Stimulated activated CD8-positive, alpha-beta memory T cell treated with anti-CD3 and anti-CD28 coated beads, Interleukin-7, amount 100 ng/mL, for 1 hour (primary cell): ENCODE measurements at places on chromosomes 5 and 9.

- DNase-seq, result no peak
Observed at GRCh38 chr5:90700299-90700698, 141.7 kb downstream of the ADGRV1 start.

DNA sequence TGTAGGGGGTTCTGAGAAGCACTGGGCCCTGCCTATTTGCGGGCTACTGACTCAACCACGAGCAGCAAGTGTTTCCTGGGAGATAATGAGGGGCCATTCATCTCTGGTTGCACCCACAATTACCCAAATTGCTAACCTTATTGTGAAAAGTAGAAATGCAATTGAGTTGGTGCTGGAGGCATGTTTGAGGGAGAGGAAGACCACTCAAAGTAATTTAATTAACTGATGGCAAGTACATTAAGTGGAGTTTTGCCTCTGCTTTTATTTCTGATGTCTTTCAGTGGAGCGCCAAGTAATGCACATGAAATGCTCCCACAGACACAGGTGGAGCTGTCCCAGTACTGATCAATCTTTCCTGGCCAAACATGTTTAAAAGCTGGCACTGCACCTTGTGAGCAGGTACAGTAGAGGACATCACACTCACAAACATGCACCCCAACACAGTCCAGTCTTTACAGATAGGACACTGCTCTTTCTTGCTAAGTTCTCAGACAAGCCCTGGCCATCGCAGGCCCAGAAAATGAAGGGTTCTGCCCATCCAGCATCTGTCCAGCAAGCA lies 195.4 kb downstream of the HSPA4 start:
- DNase-seq, result no peak

- no peak for DNase-seq
Observed at GRCh38 chr9:70574151-70574837, 159.8 kb upstream of the KLF9 start.

GRCh38 chr5:57716661-57717060 lies 234.1 kb upstream of the ACTBL2 start:
- no peak for DNase-seq

DNA sequence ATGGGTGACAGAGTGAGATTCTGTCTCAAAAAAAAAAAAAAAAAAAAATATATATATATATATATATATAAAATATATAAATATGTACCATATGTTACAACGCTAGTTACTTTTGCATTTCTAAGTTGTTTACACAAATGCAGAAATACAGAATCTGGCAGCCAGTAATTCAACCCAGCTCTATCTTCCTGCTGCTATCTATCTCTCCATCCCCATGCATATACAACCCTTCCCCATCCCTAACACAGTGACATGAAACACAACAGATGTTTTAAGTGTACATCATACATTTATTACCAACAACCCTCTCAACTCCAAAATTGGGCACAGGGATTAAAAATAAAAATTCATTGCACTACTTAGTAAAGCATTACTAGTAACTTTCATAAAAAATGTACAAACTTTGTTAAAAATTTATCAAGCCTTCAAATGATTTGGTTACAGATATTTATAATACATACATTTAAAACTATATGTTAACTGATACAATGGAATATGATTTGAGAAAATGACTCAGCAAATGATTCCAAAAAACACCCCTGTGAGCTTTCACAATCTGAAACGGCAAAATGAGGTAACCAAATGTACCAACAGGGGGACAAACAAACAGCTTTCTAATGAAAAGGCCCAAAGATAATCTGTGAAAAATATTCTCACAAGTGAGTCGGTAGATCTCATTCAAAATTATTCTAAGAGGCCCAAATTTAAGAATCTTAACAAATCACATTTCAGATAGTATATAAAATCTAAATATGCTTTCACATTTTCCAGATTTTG lies 63.8 kb downstream of the RNF38 start:
- DNase-seq, result no peak

DNA sequence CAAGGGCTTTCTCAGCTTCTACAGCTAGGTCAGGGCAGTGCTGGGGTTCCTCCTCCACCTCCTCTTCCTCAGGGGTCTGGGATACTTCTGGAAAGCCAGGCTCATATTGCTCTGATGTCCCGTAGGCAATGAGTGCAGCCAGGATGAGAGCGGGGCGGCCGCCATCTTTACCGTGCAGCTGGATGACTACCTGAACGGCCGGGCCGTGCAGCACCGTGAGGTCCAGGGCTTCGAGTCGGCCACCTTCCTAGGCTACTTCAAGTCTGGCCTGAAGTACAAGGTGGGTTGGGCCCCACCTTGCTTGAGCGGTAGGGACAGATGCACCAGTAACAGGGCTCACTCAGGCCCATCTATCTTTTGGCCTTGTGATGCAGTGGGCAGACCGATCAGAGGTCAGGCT lies 34.8 kb downstream of the GSN start:
- no peak for DNase-seq
